ENCODE measurements at places on chromosomes 3 and 15.

DNA sequence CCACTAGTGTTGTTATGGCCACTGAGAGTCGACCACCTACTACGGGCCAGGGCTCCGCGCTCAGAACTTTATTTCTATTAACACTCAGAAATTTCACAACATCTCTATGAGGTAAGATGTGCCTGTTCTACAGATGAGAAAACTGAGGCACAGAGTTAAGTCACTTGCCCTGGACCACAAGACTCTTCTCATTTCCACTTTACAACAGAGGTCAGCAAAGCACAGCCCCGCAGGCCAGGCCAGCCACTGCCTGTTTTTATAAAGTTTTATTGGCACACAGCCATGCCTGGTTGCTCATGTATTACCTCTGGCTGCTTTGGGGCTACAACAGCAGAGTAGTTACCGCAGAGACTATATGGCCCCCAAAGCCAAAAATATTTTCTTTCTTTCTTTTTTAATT, 503.6 kb downstream of the SHQ1 start:
- DNase-seq: peak; percentile 18

DNA sequence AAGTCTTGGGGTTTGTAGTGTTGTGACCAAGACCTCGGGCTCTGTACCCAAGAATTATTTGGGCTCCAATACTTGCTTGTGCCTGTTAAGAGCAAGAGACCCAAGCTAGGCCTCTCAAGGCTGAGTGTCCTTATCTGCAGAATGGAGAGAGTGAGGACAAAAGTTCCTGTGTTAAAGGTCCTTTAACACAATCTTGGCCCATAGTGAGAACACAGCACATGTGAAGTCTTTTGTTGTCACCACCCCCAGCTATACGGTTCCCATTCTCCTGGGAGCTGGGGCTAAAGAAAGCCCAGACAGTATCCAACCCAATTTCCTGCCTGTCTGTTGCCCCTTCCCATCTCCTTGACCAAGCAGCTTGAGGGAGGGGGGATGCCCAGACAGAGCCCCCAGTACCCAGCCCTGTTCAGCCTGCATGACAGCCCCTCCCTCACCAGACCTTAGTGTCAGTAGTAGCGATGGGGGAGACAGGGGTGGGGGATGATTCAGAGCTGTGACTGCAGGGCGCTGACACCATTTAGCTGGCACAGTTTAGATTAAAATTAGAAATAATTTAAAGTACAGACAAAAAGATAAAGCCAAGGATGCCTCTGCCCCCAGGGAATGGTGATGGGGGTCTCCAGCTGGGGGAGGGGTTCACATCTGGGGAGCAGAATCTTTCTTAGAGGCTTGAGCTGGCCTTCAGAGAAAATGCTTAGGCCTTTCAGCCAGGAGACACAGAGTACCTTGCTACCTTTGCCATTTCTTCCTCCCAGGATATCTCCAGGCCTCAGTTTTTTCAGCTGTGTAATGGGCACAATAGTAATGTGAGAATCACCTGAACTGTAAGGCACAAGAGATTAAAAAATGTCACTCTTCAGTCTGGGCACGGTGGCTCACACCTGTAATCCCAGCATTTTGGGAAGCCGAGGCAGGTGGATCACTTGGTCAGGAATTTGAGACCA, 2.7 kb downstream of the PRKCD start:
- peak; percentile 45 for DNase-seq

DNA sequence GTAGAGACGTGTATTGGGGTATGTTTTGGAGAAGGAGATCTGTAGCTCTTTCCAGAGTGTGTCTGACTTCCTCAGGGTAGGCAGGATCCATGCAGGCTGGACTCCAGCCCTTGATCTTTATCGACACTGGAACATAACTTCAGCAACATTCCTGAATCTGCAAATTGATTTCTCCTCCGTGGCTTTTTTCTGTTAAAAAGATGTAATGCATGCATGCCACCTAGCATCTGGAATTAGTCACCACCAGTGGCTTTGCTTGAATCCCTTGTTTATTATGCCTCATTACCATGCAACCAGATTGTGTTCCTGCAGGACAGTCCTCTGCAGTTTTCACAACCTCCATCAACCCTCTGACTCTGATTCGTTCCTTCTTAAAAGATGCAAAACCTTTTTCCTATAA, 86.1 kb downstream of the CCNL1 start:
- no peak for DNase-seq

DNA sequence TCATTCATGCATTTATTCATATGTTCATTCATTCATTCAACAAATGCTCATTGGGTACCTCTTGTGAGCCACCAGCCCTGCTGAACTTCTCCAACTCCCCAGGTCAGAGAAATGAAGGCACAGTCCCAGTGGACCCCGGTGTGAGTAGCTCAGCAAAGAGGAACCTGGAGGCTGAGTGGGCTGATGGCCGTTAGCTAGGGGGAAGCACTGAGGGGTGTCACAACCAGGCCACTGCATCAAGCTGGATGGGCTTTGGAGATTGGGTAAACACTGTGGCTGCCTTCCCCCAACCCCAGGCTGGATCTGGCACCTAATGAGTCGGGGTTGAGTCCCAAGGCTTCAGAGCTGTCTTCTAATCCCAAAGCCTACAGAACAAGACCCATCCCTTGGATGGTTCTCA, 12.1 kb upstream of the ALAS1 start:
- DNase-seq: peak; percentile 98

- DNase-seq: no peak
These were observed 225.6 kb downstream of the NFKBIZ start for GRCh38 chr3:102074946-102075345.

Data from NB4 (cell line).